Large intestine (tissue), 12 donors: ENCODE measurements at places on chromosomes 11 and 22. TPM values are rescaled to one million over a fixed set of nuclear protein-coding genes. Genes with fewer than 3 reads are reported as not detected.

The OSBP2 gene
- polyA plus RNA-seq: 77.2 TPM

The PKP3 gene
- polyA plus RNA-seq: 71.6 TPM

The PTPRCAP gene
- polyA plus RNA-seq: 6.8 TPM

The CCDC73 gene
- 0.10 TPM for polyA plus RNA-seq

The TEAD1 gene
- 38.7 TPM for polyA plus RNA-seq

The UBASH3B gene
- 2.8 TPM for polyA plus RNA-seq

The SMC1B gene
- polyA plus RNA-seq: 0.27 TPM

The TREH gene
- 74.4 TPM for polyA plus RNA-seq

The LIPT2 gene
- polyA plus RNA-seq: 6.8 TPM

GRCh38 chr22:20865331-20865730, 6.5 kb downstream of the SNAP29 start:
- DNase-seq: no peak

DNA sequence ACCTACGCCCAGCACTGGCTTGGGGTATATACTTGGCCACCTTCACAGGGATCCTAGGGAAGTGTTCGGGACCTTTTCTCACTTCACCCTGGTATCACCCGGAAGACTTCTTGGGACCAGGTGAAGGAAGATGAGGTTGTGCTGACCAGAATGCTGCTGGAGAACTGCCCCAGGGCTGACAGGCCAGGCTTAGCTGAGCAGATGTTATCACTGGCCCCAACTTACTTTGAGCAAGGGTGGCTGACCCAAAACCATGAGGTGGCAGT, 4.5 kb downstream of the FTH1 start:
- DNase-seq: no peak

GRCh38 chr22:26492220-26492619, 8.5 kb downstream of the SRRD start:
- DNase-seq: no peak

GRCh38 chr11:77993902-77994301, 566 bp downstream of the INTS4 start:
- peak; percentile 16 for DNase-seq

DNA sequence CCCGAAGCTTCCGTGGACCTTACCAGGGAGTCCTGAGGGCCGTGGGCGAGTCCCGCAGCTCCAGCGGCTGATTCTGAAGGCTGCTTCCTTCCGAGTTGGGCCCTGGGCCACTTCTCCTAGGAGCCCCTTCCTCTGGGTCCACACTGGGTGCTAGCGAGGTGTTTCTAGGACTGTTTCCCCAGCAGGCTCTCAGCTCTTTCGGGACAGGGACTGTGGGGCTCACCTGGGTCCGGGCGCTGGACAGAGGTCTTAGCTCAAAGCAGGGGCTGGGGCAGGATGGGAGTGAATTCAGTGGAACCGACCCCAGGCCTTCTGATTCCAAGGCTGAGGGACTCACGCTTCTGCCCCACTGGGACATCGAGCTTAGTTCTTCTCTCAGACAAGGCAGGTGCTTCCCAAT, 29.3 kb upstream of the CSNK1E start:
- no peak for DNase-seq

DNA sequence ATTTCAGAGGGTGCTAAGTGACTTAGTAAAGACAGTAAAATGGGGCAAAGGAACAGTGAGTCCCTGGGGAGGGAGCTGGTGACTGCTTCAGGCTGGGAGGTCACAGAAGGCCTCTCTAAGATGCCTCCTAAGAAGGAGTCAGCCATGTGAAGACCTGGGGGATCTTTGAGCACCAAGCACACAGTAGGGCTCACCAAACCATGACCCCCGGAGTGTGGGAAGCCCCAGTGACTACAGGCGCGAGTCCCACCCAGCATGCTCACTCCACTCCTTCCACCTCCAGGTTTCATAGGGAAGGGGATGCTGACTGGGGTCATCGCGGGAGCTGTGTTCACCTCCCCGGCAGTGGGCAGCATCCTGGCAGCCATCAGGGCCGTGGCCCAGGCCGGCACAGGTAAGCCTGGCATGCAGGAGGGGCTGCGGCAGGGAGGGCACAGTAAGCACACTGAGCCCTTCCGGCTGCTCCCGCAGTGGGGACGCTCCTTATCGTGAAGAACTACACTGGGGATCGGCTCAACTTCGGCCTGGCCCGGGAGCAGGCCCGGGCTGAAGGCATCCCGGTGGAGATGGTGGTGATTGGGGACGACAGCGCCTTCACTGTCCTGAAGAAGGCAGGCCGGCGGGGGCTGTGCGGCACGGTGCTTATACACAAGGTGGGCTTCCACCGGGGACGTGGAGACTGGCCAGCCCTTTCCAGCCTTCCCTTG, 5.9 kb downstream of the TKFC start:
- DNase-seq: no peak

DNA sequence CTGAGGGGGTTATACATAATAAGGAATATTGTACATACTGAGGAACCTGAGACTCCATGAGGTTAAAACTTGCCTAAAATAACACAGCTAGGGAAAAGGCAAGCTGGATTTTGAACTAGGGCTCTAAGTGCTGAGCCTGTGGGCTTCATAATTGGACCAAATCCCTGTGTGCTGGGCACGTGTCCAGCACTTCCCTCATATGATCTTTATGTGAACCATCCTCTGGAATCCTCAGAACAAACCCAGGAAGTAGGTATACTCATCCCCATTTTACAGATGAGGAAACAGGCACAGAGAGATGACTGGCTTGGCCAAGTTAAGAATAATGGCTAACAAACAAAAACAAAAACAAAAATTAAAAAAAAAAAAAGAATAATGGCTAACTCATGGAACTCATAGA, 14.9 kb downstream of the RTN4RL2 start:
- DNase-seq: no peak

DNA sequence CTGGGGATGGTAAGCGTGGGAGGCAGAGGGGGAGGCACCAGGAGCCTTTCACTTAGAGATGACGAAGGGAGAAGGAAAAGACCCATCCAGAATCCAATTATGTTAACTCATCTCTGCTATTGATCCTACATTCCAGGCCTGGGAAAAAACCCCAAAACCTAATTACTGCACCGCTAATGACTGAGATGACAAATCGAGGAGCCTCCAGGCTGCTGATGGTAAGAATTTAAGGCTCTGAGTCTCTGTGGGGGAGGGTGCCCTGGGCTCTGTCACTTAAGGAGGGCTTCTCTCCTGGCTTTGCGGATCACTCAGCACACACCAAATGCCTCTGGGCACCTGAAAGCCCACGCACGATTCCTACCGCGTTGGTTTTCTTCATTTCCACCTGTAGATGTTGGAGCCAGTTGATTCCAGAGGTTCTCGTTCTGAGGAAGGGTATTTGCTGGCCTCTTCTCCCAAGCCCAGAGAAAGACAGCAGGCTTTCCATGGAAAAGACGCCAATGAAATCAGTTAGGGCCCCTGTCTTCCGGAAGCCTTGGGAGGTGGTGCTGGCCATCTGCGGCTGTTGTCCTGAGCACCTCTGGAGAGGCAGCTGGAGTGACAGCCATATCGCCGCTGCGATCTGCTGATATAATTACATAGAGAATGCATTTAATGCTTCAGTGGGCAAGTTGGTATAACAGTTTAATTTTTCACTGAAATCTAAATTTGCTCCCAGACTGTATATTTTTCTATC, 751.2 kb downstream of the BRD1 start:
- no peak for DNase-seq

DNA sequence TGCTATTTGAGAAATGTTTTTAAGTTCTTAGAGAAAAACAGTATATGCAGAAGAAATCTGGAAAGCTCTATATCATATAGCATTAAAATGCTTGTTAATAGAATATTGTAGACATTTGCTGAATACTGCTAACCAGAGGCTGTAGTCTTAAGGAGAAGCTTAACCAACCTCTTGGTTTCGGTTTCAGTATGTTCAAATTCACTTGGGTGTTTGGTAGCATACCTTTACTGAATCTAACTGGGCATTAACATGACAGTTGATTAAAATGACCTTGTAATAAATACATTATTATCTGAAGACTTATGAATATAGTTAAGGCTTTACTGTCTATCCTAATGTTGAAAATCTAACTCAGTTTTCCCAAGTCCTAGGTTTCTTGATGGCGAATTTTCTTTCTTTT, 5.4 kb downstream of the PCF11 start:
- DNase-seq: peak; percentile 25

DNA sequence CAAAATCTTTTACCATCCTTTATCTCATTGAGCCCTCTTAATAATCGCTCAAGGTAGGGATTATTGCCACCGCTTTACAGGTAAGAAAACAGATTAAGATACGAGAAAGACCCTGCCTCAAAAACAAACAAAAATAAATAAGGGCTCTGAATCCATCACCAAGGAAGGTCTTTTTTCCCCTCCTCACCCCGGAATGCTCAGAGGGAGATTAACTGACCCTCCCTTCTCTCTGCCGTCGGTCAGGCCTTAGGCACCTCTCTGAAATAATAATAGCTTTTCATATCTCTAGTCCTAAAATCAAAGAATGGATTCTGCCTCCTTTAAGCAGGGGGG, 620 bp upstream of the ATG2A start:
- no peak for DNase-seq

GRCh38 chr11:132621976-132622580, 910.2 kb downstream of the OPCML start:
- no peak for DNase-seq

GRCh38 chr22:27778294-27779090, 23.1 kb downstream of the MN1 start:
- DNase-seq: no peak

GRCh38 chr11:44138980-44139379, 43.5 kb downstream of the EXT2 start:
- no peak for DNase-seq

DNA sequence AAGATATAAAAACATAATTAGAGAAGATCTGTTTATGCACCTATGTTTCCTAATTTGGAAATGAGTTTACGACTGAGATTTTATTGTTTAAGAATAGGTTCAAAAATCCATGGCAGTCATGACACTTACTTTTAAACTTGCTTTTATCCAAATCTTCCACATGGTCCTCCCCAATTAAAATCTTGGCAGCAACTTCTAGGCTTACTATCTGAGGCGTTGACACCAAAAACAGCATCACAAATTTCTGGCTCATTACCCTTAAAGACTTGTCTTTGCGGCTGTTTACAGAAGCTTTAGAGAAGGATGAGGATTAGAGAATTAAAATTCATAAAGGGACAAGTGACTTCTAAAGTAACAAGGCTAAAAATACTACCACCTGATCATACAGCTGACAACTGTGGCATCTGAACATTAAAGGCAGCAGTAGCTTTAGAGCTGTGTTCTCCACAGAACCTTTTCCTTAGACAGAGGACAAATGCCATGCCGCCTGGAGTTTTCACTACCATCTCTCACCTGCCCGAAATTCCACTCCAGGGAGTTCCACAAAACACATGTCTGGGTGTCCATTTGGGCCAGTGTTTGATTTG, 6.4 kb downstream of the E2F8 start:
- DNase-seq: no peak

DNA sequence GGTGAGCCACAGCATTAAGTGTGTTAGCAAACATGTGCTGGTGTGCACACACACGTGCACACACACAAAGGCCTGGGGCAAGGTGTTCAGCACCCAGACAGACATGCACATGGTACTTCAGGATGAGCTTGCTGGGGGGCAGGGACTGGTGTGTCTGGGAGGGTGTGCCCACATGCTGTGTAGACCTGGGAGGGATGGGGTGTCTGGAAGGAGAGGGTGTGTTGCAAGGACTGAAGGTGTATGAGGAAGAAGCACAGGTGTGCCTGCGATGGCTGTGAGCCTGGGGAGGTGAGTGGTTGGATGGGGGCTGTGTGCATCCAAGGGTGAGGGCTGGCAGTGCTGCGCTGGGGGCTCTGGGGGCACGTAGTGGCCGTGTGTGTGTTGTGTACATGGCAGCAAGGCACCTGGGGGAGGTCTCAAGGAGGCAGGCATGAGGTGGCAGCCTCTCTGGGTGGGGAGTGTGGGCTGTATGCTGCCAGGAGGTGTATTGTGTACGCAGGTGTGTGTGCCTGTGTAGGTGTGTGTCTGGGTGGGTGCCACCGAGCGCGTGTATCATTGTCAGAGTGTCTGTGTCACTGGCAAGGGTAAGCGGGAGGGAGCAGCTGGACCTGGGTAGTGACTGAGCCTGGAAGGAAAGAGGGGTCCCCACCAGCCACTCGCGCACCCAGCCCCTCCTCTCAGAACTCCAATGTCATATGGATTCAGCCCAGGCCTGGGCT, 2.2 kb downstream of the NRXN2 start:
- DNase-seq: no peak

- DNase-seq: no peak
These were observed 110.2 kb downstream of the TRIM29 start for GRCh38 chr11:120027546-120028180.

- DNase-seq: no peak
These were observed 12.3 kb downstream of the SLC16A8 start for GRCh38 chr22:38071421-38072321.

GRCh38 chr22:29713156-29713727, 6.6 kb upstream of the CABP7 start:
- no peak for DNase-seq

GRCh38 chr11:75597636-75598035, 35.6 kb downstream of the SERPINH1 start:
- DNase-seq: no peak

- no peak for DNase-seq
These were observed 167.1 kb upstream of the TTC12 start for GRCh38 chr11:113147249-113147648.

GRCh38 chr11:96264364-96264763, 78.6 kb downstream of the MAML2 start:
- no peak for DNase-seq

DNA sequence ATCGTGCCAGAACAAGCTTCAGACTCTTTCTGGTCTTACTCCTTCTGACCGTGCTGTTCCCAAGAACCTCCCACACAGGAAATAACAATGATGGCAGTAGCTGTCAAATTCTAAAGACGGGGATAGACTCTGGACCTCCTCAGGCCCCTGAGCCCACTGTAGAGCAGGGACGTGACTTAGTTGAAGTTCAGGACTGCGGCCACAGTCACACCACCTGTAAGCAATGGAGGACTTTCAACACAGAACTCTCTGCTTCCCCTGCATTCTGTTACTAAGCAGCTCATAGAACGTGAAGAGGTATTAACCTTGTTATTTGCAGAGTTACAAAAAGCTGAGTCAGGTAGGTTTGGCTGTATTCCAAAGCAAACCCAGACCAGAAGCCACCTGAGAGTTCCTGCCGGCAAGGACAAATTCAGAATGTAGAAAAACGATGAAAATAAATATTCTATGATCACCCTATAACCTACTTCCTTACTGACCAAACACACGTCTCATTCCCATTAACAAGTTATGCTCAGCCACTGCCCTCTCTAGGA, 12.7 kb downstream of the TMEM45B start:
- peak; percentile 65 for DNase-seq

DNA sequence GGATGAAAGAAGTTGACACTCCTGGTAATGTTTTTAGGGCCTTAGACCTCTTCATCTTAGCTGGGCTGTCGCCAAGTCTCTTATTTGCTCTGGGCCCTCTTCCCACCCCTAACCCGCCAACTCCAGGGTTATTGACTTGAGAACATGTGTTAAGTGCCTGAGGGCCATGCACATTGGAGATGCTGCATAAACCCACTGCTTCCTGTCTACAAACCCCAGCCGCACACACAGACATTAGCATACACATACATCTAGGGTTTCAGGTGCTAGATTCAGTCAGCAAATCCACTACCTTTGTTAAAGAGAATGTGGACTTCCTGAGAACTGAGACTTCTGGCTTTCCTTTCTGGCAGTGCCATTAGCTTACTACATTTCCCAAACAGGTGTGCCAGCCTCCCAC, 817 bp downstream of the PANX3 start:
- DNase-seq: no peak

- DNase-seq: no peak
These were observed 75.5 kb upstream of the CD44 start for GRCh38 chr11:35063488-35063931.
